GM23248 (cell line): ENCODE measurements at places on chromosomes 3 and 15.

- no peak for DNase-seq
Observed at GRCh38 chr15:47584316-47584715, 133.0 kb upstream of the SEMA6D start.

- peak; percentile 60 for DNase-seq
Observed at GRCh38 chr3:142445816-142446254, 2.0 kb downstream of the XRN1 start.

DNA sequence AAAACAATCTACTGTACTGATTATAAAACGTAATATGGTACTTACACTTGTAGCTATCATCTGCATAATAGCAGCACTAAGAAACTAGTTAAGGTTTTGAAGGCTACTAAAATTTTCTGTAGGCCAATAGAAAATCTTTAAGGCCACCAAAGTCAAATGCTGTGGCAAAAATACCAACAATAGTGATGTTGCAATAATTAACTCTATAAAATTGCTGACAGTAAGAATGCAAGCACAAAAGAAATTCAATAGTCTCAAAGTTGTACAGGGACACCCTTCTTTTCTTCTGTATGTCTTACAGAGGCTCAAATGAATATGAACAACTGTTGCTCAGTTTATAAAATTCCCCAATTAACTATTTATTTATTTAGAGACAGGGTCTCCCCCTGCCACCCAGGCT, 62.0 kb downstream of the TMCC1 start:
- DNase-seq = no peak

- DNase-seq = peak; percentile 94
Observed at GRCh38 chr3:149547954-149548668, 73.6 kb downstream of the TM4SF4 start.

DNA sequence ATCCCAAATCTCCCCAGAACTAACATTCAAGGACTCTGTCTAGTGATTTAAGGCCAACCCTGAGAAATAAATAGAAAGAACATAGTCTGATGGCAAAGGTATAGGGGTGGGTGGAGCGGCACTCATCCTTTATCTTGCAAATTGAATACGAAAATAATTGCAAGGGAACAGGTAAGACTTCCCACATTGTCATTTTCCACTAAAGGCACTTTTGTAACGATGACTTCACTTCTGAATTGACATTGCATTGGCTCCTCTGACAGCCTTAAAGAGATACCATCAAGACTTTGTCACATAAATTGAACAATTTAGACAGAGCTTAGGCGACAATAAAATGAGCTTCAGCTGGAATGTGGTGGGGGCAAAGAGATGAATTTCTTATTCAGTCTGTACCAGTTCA, 75.3 kb upstream of the PLCL2 start:
- DNase-seq = no peak

DNA sequence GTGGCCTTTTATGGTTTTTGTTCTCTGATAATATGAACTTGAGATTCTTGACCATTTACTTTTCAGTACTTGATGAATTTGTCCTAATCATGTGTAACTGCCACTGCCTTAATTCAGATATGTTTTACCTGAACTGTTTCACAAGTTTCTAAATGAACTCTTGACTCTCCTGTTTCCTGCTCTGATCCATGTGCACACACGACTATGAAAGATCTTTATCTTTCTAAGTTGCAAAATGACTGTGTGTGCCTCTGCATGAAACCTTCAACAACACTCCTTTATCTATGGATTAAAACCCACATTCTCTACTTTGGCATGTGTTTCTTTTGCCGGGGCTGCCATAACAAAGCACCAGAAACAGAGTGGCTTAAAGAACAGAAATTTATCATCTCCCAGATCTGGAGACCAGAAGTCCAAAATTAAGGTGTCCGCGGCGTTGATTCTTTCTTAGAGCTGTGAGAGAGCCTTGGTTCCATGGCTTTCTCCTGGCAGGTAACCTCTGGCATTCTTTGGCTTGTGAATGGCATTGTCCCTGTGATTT, 275.0 kb downstream of the ADAMTSL3 start:
- DNase-seq = no peak

DNA sequence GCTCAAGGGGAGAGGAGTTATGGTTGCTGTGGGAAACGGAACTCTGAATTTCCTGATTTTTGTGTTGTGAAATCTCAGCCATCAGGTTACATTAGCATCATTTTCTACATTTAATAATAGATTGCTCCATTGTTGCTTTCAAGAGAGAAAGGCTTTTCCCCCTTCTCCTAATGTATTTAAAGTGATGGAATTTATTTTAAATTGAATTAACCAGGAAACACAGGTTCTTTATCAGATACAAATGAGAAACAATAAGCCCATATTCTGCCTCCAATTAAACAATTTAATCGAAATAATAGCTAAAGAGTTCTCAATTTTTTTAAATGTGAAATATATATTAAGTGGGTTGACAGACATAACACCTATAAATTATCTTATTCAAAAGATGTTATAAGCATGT, 30.1 kb downstream of the TUSC7 start:
- DNase-seq = no peak

- DNase-seq = peak; percentile 22
Observed at GRCh38 chr15:62269504-62269903, 104.4 kb upstream of the C2CD4B start.

DNA sequence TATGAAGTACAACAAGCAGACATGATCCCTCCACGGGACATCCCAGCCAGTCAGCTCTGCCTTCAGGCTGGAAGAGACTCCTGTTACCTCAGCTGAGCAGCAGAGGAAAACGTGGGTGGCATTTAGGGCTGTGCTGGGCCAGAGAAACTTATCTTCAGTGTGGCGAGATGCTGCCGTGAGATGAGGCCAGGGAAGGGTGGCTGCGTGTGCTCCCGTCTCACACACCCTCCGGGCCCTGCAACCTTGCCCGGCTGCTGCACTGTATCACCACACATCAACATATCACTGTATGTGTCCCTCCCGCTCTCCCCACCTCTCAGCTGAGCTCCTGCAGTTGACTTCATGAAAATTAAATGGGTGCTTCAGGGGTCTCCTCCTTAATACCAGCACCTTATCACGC, 23.4 kb downstream of the BMF start:
- peak; percentile 54 for DNase-seq

- DNase-seq = no peak
Observed at GRCh38 chr3:66303491-66303901, 82.7 kb downstream of the SLC25A26 start.

DNA sequence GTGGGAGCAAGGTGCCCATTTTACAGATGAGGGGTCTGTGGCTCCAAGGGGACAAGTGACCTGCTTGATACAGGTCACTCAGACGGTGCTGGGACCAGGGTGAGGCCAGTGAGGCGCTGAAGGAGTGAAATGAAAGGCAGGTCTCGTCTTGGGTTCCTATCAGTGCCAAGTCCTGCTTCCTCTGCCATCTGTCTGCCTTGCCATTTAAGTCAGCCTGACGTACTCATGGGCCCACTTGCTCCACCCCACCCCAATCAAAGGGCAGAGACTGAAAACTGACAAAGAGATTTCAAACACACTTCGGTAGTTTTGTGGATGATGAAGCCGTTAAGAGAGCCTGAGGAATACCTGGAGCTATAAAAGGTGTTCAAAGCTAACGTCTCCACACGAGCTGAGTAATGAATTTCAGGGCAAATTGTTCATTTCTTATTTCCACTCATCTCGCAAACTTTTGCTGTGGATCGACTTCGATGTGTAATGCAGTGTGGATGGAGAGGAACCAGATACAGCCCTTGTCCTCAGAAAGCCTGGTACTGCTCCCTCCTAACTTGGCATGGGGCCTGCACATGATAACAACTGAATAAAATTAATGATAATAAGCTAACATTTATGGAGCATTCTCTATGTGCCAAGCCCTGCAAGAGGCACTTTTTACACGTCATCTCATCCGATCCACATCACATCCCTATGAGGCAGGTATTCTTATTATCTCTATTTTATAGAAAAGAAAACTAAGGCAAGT, 36.6 kb downstream of the ATP2B2 start:
- no peak for DNase-seq

- DNase-seq = peak; percentile 55
Observed at GRCh38 chr3:70064194-70064779, 64.8 kb downstream of the SAMMSON start.

- no peak for DNase-seq
Observed at GRCh38 chr3:3191675-3192285, 12.3 kb upstream of the CRBN start.

GRCh38 chr15:90918034-90918788, 14.1 kb downstream of the HDDC3 start:
- DNase-seq = no peak

- DNase-seq = no peak
Observed at GRCh38 chr3:143339451-143339850, 219.9 kb downstream of the CHST2 start.

GRCh38 chr3:101484805-101485620, 28.0 kb downstream of the SENP7 start:
- peak; percentile 60 for DNase-seq

DNA sequence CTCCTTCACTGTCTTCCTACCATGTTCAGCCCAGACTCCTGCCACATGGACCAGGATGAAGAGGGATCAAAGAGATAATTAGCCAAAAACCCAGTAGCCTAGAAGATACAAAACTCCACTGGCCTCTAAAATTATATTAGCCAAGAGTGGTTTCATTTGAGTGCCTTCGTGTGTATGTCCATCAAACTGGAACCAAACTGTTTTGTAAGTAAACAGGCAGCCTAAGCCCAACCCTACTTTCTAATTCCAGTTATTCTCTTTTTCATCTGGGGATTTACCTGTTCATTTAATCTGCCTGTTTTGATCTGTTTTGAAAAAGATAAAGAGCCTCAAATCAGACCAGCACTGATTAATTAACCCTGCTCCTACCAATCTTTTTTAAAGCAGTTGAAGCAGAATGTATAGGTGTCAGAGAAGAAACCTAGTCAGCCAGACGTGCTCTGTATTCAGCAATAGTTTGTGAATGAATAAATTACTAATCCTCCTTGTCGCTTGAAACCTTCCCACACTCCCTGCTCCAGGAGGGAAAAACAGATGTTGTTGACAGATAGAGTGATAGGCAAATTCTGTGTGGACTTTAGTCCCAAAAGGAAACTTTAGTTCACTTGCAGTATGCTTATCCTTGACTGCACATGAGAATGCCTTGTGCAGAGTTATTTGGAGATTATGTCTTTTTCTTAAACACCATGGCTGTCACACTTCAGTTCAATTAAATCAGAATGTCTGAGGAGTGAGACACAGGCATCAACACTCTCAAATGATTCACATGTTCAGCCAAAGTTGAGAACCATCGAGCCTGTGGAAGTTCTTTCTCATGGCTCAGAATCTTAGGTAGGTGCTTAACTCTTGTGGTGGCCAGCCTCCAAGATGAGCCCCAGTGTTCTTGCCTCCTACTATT, 55.5 kb upstream of the ZBED2 start:
- no peak for DNase-seq

DNA sequence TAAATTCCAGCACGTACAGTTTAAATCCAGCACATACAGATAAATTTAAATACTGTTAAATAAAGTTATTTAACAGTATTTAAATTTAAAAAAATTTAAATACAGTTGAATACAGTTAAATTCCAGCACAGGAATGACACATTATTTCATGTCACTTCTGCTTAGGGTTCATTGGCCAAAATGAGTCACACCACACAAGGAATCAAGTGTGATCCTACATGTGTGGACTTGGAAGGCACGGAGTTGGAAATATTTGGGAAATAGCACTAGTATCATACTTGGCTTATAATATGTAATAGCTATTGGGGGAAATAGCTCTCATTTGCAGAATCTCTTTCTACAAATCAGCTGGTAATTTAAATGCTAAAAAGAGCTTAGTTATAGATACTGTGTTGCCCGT, 10.6 kb downstream of the RAB7A start:
- DNase-seq = peak; percentile 75

- no peak for DNase-seq
Observed at GRCh38 chr15:92667970-92668485, 12.5 kb upstream of the FAM174B start.

- DNase-seq = peak; percentile 37
Observed at GRCh38 chr3:71254281-71255057, 329.1 kb downstream of the FOXP1 start.

GRCh38 chr3:10867384-10867783, 51.4 kb downstream of the SLC6A11 start:
- DNase-seq = peak; percentile 34

DNA sequence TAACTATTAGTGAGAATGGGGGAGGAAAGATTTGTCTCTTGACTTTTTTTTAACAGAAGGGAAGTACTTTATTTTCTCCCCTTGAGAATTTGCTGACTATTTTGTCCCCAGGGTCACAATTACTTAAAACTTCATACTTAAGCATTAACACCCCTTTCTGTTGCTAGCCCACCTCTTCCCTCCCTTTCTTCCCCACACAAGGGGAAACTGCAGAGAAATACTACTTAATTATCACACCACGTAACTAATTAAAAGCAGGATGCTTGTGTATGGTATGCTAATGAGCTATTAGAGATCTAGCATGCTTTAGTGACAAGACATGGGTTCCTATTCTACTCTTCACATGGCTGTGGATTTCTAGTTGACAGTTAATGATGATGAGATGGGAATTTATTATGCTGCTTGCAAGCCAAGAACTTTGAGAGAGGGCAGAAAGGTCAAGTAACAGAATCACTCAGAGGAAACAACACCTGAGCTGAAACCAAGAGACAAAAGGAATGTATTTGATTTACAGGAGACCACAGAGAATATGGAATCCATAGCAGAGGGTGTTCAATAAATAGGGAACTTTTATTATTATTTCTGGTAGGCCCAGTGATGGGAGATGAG, 179.2 kb downstream of the LSAMP start:
- no peak for DNase-seq

DNA sequence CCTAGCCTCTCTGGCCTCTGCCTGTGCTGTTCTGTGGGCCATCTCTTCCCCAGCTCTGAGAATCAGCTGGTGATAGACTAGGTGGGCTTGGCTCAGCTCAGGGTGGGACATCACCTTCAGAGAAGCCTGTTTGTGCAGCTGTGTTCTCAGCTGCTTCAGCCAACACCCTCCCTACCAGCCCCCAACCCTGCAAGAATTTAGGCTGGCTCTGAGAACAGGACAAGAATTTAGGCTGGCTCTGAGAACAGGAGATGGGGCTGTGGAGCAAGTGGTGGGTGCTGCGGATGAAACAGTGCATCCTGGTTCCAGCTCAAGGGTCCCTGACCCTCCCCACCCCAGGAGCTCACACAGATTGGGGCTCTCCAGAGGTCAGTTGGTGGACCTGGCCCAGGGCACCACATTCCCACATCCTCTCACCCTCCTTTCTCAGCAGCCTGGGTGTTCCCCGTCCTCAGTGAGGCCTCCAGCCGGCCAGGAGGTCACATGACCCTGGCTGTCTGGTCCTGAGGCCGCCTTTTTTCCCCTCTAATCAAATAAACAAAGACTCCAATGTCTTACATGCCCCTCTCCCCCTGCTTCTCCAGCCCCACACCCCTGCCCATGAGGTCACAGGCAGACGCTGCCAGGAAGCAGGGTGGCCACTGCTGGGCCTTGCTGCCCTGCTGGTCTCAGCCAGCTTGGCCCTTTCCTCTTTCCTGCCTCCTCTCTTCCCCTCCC, 14.9 kb downstream of the PLEKHO2 start:
- peak; percentile 57 for DNase-seq

GRCh38 chr3:98962951-98963350, 61.5 kb upstream of the DCBLD2 start:
- DNase-seq = peak; percentile 69

- no peak for DNase-seq
Observed at GRCh38 chr3:129061023-129061887, 676 bp downstream of the GP9 start.

- DNase-seq = peak; percentile 21
Observed at GRCh38 chr15:98955331-98955730, 52.3 kb downstream of the PGPEP1L start.

GRCh38 chr3:9175421-9175820, 74.0 kb downstream of the SRGAP3 start:
- DNase-seq = peak; percentile 13
